ENCODE measurements at places on chromosomes 2 and 18.

DNA sequence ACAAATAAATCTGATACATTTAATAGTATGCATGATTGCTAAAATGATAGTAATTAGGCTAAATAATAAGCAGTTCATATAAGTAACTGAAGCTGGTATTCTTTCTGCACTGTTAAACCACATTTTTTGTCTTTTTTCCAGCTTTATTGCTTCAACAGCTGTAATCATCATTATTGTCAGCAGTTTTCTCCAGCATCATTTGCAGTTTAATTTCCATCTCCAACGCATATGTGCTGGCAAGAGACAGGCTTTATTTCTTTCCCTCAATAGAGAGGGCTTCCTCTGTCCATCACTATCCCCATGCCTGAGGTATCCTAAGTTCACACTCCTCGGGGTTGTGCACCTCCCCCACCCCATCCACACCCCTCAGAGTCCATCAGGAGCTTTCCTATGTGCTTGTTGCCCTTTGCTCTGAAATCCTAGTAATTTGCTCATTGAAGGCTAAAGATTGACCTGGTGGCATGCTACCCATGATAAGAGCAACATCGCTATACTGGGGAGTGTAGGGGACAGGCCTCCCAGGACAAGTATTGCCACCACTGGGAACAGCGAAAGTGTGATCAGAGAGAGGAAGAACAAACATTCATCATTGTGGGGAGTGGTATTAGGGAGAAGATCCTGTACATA lies 37.1 kb downstream of the B4GALT6 start:
- no peak for DNase-seq

DNA sequence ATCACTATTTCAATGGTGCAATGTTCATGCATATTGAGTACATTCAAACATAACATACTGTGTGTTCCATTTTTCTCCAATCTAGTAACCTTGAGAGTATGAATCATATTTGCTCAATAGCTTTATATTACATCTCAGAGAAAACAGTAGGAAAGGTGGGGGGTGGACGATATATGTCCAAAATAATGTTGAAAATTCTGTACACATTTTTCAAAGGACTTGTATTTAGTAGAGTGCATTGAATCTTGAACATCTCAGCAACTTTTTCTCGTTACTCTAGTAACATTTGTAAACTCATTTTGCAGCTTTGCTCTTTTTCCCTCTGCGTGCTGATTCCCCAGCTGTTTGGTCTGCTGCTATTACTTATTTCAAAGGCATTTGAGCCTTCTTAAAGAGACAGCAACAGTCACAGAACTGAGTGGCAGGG lies 1487.0 kb downstream of the LRP1B start:
- no peak for DNase-seq

- DNase-seq: no peak
Measured at GRCh38 chr2:233080836-233081229, 20.7 kb downstream of the INPP5D start.

- DNase-seq: no peak
Measured at GRCh38 chr18:65336411-65336810, 414.4 kb upstream of the CDH7 start.

GRCh38 chr2:177078855-177079254 lies 133.7 kb upstream of the HNRNPA3 start:
- DNase-seq: no peak

DNA sequence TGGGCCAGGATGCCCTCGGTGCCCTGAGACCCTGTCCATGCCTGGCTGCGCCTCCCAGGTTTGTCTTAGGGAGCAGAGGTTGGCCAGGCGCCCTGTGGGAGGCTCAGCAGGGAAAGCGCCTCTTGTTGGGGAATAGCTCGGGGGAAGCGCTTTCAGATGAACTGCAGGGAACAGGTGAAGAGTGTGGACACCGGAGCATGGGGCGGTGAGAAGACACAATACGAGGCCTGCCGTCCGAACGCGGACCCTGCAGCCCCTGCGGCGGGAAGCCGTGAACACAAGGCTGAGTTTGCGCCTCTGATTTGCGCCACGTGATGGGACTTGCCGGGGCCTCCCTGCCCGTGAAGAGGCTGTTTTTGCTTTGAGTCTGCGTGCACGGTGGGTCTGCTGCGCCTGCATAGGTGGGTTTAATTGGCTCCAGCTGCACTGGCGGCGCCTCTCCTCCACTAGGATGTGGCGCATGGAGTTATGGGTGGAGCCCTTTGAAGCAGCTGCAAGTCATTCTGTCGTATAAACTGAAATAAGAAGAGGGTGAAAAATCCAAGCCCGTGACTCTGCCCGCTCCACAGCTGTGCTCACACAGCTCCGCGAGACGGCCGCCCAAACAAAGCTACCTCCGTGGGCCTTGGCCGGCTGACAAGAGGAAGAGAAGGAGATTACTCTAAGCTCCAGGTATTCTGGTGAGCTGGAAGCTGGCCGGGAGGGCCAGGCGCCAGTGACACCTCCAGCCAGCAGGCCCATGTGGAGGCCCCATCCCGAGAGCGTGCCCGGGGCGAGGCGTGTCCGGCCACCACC lies 103.5 kb upstream of the CTDP1 start:
- DNase-seq: no peak

GRCh38 chr18:12053289-12053688 lies 40.4 kb upstream of the ANKRD62 start:
- DNase-seq: no peak

DNA sequence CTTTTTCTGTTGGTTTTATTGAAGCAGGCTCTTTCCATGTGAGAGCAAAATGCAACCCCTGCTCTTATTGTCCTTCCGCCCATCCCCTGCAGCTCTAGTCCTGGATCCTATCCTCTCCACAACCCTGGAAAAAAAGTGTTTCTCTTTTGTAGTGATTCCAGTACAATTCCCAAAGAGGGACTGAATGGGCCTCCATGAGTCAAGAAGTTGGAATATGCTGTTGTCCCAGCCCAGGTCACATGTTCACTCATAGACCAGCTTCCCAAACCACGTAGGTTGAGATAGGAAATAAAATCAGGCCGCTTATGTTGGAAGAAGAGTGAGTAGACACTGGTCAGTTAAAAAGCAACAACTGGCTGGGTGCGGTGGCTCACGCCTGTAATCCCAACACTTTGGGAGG lies 39.4 kb downstream of the CPO start:
- DNase-seq: no peak

- DNase-seq: no peak
Measured at GRCh38 chr2:126838716-126838985, 60.0 kb upstream of the TEX51 start.

DNA sequence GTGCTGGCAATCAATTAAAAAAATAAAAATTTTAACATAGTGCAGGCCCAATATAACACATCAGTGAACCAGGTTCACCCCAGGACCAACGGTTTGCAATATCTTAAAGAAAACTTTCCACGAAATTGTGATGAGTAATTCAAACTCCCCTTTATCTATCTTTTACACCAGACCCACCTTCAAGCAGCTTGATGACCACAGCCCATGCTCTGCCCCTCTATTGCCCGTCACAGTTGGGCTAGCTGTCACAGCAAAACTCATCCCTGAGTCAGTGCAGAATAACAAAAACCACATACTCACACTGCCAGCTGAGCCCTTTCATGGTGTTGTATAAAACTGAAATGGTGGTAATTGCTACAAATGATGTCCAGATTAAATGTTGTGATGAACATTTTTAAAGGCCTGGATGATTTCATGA lies 112.5 kb upstream of the CREB1 start:
- DNase-seq: no peak

GRCh38 chr2:159065313-159065712 lies 96.9 kb downstream of the TANC1 start:
- DNase-seq: no peak

GRCh38 chr2:65613968-65614555 lies 181.7 kb upstream of the SPRED2 start:
- DNase-seq: no peak

DNA sequence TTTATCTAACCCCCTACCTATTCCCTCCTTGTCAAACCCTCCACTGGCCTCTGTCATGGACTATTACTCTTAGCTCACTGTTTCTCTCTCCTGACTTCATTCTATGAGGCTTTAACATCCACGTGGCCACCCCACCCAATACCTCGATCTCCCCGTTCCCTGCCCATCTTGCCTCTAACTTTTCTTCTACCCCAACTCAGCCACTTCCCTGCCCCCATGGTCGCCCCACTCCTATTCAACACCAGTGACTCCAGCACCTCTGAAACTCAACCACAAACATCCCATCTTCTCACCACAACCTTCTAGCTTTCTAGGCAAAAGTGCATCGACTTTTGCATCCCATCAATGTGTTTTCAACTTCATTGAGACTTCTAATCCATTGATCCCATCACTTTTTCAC lies 94.2 kb upstream of the EPAS1 start:
- DNase-seq: no peak

DNA sequence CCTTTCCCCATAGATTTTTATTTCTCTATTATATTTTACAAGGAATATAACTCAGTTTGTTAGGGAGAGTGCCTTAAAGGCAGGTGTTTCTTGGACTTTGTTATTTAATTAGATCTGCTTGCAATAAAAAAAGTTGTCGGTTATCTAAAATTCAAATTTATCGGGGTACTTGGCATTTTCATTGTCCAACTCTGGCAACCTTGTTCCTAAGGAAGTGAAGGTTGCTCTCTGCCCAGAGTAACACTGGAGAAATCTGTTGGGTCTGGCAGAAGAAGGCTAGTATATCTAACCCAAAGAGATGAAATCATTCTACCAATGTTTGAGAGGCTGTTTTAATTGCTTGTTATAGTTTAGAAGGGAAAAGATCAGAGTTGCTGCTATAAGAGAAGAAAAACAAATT lies 42.8 kb upstream of the TTR start:
- no peak for DNase-seq

DNA sequence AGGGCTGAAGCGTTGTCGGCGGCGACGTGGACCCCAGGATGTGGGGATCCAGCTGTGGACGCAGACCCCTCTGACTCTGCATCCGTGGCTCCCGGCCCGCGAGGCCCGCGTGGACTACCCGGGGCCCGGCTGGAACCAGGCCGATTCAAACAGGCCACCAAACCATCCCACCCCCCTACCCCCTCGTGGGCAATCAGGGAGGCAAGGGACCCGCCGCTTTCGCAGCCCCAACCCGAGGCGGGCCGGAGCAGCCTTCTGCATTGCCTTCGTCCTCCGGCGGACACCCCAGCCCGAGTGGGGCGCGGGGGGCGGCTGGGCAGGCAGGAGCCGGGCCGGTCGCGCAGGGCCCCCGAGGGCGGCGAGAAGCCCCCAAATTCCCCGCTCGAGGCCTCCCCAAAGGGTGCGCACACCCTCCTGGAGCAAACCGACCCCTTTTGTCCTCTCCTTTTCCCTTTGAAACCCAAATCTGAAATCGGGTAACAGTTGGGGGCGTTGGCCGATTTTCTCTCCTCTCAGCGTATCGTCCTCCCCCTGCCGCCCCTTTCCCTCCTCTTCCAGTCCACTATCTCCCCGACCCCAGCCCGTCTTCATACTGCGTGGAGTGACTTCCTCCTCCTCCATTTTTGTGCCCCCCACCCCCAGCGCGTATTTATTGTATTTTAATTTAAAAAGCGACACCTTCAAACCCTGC lies 7.4 kb downstream of the SP9 start:
- no peak for DNase-seq

DNA sequence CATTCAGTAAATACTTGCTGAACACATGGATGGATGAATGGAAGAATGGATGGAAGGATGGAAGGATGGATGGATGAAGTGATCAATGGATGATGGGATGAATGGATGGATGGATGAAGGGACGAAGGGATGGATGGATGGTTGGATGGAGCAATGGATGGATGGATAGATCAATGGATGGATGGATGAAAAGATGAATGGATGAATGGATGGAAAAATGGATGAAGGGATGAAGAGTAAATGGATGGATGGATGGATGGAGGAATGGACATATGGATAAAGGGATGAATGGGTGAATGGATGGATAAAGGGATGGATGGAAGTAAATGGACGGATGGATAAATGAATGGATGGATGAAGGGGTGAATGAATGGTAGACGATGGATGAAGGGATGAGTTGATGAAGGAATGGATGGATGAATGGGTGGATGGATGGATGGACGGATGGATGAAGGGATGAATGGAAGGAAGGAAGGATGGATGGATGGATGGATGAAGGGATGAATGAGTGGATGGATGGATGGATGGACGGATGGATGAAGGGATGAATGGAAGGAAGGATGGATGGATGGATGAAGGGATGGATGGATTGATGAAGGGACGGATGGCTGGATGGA lies 13.9 kb upstream of the ID2 start:
- DNase-seq: no peak

DNA sequence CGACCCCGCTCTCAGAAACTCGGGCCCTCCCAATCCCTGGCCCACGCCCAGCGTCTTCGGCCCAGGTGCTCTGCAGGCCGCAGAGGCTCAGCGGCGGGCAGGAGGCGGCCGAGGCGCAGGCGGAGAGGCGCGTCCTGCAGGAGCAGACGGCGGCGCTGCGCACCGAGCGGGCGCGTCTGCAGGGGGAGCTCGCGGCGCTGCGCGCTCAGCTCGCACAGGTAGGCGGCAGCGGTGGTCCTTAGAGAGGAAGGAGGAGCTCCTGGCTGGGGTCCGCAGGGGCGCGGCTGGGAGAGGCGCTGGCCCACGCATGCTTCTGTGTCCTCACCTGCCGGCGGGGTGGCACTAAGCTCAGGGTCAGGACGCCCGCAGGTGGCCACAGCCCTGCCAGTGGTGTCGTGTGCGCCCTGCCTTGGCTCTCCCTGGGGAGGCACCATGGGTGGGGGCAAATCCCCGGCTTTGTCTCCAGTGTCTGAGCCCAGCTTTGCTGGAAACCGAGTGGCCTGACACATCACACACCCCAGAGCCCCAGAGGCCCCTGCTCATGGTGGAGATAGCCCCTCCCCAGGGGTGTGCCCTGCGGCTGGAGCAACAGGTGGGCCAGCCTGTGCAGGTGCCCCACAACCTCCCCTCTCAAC lies 14.9 kb upstream of the SNED1 start:
- DNase-seq: peak; percentile 50

DNA sequence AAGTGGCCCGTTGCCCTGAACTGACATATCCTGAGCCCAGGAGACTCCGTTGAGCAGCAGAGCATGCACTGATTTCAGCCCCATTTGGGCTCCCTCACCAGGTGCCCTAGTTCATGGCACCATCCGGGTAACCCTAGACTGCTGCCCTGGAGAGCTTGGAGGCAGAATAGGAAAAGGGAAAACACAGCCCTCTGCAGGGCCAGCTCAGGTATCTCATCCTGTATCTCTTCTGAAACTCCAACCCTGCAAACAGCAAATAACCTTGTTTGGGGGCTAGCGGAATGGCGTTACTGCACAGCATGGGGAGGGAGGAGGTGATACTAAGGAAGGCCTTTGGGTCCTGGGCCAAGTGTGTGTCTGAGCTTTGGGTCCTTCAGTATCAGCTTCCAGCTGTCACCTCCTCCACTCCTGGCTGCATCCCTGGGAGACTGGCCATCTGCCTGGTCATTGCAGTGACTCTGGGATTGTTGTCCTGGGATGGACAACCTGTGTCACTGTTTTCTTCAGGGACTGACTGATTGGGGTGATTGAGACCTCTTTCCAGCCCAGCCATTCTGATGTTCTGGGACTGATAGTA lies 233.8 kb upstream of the SKOR2 start:
- DNase-seq: no peak

GRCh38 chr18:70419526-70419925 lies 130.7 kb downstream of the SOCS6 start:
- DNase-seq: no peak

- no peak for DNase-seq
Measured at GRCh38 chr18:44586782-44587524, 93.7 kb upstream of the SETBP1 start.

Measured in CD4-positive, alpha-beta T cell treated with Interleukin-17A for 4 hours (primary cell).